Amygdala (tissue), 56 donors: ENCODE measurements at places on chromosomes 6 and 20.

DNA sequence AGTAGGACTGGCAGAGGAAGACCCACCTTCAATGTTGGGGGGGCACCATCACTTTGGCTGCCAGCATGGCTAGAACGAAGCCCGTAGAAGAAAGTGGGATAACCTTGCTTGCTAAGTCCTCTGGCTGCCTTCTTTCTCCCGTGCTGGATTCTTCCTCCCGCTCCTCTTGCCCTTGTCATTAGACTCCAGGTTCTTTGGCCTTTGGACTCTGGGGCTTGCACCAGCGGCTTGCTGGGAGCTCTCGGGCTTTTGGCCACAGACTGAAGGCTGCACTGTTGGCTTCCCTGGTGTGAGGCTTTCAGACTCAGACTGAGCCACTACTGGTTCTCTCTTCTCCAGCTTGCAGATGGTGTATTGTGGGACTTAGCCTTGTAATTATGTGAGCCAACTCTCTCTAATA lies 28.2 kb downstream of the GSTA2 start:
- DNase-seq = no peak

- no peak for DNase-seq
Measured at GRCh38 chr20:10659651-10660601, 13.9 kb downstream of the JAG1 start.

- DNase-seq = no peak
Measured at GRCh38 chr20:59988141-59988540, 29.9 kb downstream of the CDH26 start.

- DNase-seq = no peak
Measured at GRCh38 chr20:33423141-33423834, 20.3 kb downstream of the SNTA1 start.

- no peak for DNase-seq
Measured at GRCh38 chr20:45100563-45101245, at the start of gene KCNS1. TSS of gene KCNS1 (minus strand) at chr20:45101127. CDS start at chr20:45099236, 1,891 bp downstream.
